Trophoblast cell (in vitro differentiated cells and primary cell): ENCODE measurements at places on chromosomes 7 and 10.

- DNase-seq, result peak; percentile 85
These were observed 9.0 kb upstream of the HSPB1 start for GRCh38 chr7:76293407-76293901.

DNA sequence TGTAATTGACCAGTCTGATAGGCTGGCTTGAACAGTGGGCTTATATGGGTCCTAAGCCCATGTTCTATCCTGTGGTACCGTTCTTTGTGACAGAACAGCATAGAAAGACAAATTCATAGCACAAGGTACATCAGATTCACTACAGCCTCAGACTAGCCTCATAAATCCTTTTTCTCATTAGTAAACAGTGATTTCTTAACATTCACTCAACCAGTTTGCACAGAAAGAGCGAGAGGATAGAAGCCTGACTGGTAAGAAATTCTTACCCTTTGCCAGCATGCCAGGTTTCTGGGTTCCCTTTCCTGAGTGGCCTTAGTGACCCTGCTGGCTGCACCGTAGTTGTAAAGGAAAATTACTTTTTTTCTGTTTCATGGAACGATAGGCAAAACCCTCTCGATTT, 412.1 kb downstream of the SH2D4B start:
- no peak for DNase-seq

DNA sequence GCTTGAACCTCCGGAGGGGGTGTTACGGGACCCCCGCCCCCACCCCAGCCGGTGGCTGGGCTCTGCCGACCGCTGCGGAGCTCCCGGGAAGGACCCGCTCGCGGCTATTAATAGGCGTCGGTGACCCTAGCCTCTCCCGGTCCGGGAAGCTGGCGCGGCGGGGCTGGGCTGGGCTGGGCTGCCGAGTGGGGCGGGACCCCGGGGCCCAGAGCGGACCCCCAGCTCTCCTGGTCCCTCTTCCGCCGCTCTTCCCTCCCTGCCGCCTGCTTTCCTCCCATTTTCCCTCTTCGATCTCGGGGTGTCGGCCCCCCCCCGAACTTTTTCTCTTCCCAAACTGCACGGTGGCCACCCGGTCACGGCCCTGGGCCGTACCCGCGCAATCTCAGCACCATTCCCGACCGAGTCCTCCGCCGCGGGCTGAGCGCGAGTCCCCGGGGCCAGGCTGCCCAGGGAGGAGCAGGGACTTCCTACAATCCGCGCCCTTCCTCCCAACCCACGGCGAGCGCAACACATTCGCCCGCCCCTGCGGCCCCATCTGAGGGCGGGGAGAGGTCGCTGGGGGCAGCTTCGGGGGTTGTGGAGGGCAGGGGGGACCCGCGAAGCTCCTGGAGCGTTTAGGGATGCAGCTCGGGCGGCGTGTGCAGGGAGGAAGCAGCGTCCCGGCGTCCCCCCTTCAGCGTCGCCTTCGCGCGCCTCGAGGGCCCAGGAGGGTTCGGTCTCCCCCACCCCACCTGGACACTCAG, 3.1 kb upstream of the ELFN1 start:
- no peak for DNase-seq

- no peak for DNase-seq
These were observed 67.3 kb downstream of the NRBF2 start for GRCh38 chr10:63200431-63200830.

GRCh38 chr7:38554586-38554985, 76.6 kb downstream of the AMPH start:
- no peak for DNase-seq

GRCh38 chr7:51301806-51302205, 14.8 kb downstream of the COBL start:
- no peak for DNase-seq

DNA sequence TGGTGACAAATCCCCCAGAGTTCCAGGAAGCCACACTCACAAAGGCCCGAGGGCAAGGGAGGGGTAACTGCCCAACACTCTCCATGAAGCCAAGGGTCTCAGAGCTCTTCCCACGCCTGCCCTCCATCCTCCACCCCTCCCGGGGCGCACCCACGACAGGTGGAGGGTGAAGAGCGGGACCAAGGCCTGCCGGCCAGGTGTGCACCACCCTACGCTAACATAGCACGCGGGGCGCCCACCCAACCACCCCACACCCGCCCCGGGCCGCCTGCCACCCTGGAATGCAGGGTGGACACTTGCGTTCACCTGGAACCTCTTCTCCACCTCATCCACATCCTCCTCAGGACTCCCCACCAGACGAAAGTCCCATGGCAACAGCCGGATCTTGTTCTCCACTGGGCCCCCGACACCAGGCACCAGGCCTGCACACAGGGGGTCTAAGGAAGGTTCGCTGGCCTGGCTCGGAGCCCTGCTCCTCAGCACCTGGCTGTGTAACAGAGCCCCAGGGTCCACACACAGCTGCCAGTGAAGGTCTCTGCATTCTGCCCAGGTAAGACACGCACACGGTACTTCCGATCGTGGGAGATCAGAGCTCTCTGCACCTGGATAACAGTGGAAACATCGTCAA, 32.7 kb downstream of the MAD1L1 start:
- no peak for DNase-seq

GRCh38 chr7:137768366-137768765, 78.4 kb downstream of the DGKI start:
- no peak for DNase-seq

DNA sequence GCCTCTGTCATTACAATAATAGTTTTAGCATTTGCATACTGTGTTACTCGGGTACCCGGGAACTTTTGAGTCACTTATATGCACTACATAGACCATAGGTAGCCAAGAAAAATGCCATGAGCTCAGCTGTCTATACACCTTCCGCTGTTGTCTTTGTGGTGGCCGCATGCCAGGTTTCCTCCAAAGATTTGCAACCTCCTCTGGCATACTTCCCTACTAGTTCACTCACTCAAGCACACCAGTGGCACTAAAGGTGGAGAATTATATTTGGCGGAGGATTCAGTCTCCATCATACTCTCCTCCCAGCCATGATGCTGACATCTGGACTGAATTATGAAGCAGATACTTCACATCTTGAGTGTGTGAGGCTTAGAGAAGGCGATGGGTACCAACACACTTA, 35.6 kb upstream of the GRB10 start:
- no peak for DNase-seq

GRCh38 chr7:149145031-149145845, 2.0 kb upstream of the ZNF398 start:
- DNase-seq, result peak; percentile 89
